ENCODE measurements at places on chromosomes 6 and 20. TPM values are rescaled to one million over a fixed set of nuclear protein-coding genes. Genes with fewer than 3 reads are reported as not detected.

VSTM2L gene
- not detected for total RNA-seq

SSTR4 gene
- 2.6 TPM for total RNA-seq

EYA4 gene
- total RNA-seq: 11.1 TPM

ZBTB12 gene
- 1.9 TPM for total RNA-seq

PTK6 gene
- total RNA-seq: 1.2 TPM

PHACTR1 gene
- 3.6 TPM for total RNA-seq

IFNGR1 gene
- total RNA-seq: 72.0 TPM

SCUBE3 gene
- 10.6 TPM for total RNA-seq

TRAPPC3L gene
- 1.4 TPM for total RNA-seq

TIAM2 gene
- 20.2 TPM for total RNA-seq

CPXM1 gene
- total RNA-seq: 18.1 TPM

BHLHE23 gene
- 2.6 TPM for total RNA-seq

All from umbilical cord (tissue), 2 donors.